ENCODE measurements at places on chromosomes 16 and 17.

- peak; percentile 65 for DNase-seq
Measured at GRCh38 chr16:4847774-4848587, 700 bp downstream of the UBN1 start.

GRCh38 chr16:85083051-85083639 is 29.1 kb downstream of the CIBAR2 start:
- no peak for DNase-seq

DNA sequence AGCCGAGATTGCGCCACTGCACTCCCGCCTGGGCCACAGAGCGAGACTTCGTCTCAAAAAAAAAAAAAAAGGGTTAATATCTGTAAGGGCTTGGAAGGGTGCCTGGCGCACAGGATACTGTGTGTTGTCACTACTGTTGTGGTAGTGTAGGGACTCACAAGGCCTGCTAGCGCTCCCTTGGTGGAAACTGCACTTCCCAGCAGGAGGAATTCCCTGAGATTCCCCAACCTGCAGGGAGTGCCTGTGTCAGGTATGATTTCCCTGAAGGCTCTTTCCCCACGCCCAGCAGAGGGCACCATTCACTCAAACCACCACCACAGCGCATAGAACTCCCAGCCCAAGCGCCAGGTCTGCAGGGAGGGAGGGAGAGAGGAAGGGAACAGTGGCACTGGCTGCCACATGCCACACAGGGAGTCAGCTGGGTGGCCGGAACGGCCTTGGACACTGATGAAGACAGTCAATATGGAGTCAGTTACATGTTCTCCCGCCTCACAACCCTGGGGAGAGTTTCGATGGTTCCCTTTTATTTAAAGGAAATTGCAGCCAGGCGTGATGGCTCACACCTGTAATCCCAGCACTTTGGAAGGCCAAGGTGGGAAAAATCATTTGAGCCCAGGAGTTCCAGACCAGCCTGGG is 32.7 kb upstream of the CDH1 start:
- peak; percentile 61 for DNase-seq

DNA sequence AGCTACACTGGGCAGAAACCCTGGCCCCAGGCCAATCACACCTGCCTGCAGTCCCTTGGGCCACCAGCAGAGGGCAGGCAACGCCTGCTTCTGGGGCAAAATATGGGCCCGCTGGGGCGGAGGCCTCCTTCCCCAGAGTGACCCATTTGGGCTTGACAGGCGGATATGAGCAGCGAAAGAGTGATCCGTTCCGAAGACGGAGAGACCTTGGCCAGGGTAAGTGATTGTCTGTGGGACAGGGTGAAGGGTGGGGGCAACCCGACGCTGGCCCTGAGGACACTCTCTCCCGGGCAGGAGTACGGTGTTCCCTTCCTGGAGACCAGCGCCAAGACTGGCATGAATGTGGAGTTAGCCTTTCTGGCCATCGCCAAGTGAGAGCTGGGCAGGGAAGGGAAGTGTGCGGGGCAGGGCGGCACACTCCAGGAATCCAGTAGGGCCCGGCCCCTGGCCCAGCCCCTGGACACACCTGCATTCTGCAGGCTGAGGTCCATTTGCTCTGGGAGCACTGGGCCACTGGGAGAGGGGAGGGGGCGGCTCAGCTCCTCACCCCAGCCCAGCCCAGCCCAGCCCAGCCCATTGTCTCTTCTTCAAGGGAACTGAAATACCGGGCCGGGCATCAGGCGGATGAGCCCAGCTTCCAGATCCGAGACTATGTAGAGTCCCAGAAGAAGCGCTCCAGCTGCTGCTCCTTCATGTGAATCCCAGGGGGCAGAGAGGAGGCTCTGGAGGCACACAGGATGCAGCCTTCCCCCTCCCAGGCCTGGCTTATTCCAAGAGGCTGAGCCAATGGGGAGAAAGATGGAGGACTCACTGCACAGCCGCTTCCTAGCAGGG is 3.5 kb upstream of the NHERF1 start:
- peak; percentile 49 for DNase-seq

DNA sequence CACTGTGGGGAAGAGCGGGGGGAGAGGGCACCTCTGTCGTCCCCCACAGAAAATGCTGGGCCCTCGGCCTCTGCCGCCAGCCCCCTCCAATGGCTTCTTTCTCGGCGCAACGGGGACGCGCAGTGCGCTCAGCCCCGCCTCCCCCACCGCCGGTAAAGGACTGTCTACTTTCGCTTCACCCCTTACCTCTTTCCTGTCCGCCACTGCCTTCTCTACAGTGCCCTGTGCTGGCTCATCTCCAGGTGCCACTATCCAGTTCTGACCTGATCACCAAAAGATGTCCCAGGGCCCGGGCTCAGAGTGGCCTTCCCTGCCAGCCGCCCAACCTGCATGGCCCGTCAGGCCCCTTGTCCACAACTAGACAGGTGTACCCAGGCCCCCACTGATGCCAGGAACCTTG is 7.3 kb downstream of the ENDOV start:
- no peak for DNase-seq

DNA sequence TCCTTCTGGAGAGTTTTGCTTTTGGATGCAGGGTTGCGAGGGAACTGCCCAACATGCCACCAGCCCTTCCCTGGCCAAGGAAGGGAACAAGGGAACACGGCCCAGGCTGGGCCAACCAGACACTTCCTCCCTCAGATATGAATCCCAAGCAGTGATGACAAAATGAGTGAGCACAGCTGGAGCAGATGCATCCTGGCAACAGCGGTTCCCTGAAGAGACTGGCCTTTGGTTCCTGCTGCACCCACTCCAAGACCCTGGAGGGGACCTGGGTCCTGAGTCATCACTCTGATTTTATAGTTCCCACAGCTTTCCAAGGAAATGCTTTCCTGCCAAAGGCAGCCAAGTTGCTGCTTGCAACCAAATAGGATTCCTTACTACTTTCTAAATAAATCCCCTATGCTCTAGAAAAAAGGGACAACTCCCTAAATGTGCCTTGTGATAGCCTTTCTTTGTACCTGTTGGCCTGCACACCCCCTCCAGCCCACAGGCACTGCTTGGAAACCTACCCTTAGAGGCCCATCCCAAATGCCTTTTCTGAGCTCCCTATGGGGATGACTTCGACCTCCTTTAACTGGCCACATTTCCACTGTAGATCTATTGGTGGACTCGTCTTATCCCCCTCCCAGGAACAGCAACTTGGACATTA is 5.3 kb downstream of the ST3GAL2 start:
- peak; percentile 85 for DNase-seq

- no peak for DNase-seq
Measured at GRCh38 chr16:24471561-24472350, 67.6 kb upstream of the RBBP6 start.

DNA sequence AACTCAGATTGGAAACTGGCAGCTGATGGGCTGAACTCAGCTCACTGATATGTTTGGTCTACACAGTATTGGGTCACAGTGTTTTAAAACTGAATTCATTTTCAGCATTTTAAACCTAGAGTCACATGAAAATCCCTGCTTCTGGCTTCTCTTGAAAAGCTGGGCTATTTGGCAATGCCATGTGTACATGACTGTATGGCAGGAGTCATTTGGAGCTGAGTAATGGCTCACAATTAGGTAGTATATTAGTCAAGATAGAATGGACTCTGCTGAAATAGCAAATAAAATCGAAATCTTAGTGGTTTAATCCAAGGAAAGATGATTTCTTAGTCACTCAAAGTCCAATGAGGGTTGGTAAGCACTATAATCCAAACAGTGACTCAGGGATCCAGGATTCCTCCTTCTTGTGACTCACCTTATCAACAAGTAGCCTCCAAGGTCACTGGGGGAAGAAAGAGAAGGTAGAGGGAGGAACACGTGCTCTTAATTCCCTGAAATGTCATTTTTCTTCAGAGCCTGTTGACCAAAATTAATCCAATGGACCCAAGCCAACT is 13.9 kb upstream of the PMP22 start:
- DNase-seq = peak; percentile 97

GRCh38 chr16:47310792-47311211 is 150.1 kb downstream of the ITFG1 start:
- DNase-seq = no peak

Data from fibroblast of skin of right biceps (primary cell).